Activated naive CD4-positive, alpha-beta T cell treated with anti-CD3 and anti-CD28 coated beads, Interleukin-2, amount 50 U/mL, for 16 hours (primary cell): ENCODE measurements at places on chromosomes 12 and 14.

- DNase-seq: no peak
Observed at GRCh38 chr12:2698566-2698965, 96.2 kb upstream of the FKBP4 start.

- no peak for DNase-seq
Observed at GRCh38 chr12:2475984-2476383, 318.8 kb upstream of the FKBP4 start.

DNA sequence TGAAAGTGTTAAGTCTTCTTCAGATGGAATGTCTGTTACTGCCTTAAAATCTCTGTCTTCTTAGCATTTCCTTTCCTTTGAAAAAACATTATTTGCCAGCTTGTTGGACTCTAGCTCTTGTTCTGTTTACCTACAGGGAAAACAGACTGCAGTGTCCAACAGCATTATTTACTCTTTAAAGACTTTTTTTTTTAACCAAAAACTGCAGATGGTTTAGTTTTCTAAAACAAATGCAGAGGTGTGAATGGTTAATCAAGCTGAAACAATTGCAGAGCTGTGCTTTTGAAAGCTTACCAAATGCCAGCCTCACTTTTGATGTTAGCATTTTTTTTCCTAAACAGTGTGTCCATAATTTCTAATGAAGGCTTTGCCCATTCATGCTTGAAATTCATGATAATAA lies 323.3 kb downstream of the TMEM117 start:
- DNase-seq: no peak

- DNase-seq: no peak
Observed at GRCh38 chr12:42298887-42299286, 27.0 kb downstream of the ZCRB1 start.

- DNase-seq: no peak
Observed at GRCh38 chr14:77554816-77555599, 56.4 kb upstream of the ISM2 start.

DNA sequence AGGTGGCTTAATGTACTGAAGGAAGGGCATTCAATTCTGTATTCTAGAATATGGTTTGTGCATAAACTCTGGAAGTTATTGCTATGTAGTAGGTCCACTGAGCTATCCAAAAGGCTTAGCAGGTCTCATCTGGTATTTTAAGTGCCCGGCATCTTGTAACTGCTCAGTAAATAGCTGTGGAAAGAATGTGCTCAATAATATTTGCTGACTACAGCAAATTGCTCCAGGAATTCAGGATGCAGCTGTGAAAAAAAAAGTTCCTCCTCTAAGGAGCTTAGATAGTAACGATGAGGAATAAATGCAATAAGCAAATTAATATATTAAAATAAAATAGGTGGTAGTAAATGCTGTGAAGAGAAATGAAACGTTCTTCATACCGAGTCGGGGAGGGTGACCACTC lies 857.1 kb downstream of the AACS start:
- no peak for DNase-seq

DNA sequence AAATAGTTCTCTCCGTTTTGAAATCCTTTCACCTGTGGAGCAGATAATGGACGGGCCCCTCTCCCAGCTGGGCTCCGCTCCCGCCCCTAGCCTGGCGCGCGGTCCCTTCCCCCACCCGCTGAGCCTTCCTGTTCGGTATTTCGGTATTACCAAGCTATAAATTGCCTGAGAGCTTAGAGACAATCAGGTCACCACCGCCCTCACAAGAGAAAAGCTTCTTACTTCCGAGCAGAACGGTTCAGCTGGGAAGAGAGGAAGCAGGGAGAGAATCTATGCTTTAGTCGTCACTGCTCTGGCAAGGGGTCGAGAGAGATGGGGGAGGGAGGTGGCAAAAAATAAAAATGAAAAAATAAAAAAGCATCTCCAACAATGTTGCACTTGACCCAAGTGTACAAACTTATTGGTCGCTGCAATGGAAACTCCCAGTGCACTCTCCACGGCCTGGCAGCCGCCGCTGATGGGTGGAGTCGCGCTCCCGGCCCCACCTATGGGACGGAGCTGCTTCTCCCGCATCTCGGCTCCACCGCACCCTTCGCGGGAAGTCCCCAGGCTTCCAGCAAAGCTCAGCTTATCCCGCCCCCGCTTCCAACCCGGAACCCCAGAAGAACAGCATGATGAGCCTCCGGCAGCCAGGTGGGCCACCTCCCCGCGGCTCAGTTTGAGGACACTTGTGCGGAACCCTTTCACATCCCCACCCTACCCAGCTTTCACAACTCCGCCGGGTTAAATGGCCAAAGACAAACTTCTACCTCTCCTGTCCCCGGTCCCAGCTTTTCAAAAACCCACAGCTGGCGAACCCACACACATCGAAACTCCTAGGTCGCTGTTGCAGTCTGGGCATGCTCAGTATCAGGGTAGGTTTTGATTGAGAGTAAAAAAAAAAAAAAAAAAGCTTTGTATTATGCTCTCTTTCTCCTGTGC lies 832 bp upstream of the SYT1 start:
- no peak for DNase-seq

GRCh38 chr12:108414021-108414420 lies 74.9 kb upstream of the CMKLR1 start:
- DNase-seq: no peak

GRCh38 chr14:75109877-75110276 lies 17.0 kb downstream of the NEK9 start:
- DNase-seq: no peak

GRCh38 chr12:114265036-114265435 lies 140.9 kb downstream of the TBX5 start:
- no peak for DNase-seq

DNA sequence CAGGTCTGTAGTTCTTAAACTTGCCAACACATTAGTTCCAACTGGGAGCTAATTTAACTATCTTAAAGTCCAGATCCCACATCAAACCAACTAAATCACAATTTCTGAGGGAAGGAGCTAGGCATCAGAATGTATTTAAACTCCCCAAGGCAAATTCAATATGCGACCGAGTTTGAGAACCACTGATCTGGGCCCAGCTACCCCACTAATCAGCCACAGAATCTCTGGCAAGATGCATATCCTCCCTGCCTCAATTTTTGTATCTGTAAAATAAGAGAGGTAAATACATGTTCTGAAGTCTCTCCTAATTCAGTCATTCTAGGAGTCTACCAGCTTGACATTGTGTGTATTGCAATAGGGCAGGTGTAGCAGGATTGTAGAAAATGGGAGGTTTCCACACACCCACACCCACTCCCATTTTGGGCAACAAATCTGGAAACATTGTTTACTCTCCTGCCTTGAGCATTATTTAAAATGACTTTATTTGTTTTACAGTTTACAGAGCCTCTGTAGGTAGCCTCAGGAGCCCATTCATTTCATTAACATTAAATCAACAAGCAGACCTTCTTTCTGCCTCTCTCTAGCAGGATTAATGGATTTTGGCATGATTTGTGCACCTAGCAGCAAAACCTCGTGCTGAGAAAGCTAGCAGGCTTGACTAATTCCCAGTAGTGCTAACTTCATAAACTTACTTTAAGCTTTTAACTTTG lies 15.6 kb downstream of the LGR5 start:
- no peak for DNase-seq
